NCI-H748 treated with DMSO at 0.1 percent for 48 hours (cell line): ENCODE measurements at places on chromosomes 12 and 14.

- no peak for DNase-seq
Observed at GRCh38 chr12:65184176-65184857, 14.9 kb downstream of the LEMD3 start.

DNA sequence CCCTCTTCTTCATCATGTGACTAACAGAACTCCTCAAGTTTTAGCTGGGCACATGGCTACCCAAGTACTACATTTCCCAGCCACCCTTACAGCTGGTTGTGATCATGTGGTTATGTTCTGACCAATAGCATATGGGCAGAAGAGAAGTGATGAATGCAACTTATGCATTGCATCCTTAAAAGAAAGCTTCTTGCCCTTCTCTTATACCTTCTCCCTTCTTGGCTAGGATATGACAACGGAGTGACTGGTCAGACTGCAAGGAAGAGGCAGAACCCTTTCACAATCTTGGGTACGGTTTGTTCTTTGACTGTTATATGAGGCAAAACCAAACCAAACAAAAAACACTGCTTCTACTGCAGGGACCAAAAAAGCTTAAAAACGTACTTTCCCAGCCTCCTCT, 66.5 kb upstream of the MAX start:
- no peak for DNase-seq

DNA sequence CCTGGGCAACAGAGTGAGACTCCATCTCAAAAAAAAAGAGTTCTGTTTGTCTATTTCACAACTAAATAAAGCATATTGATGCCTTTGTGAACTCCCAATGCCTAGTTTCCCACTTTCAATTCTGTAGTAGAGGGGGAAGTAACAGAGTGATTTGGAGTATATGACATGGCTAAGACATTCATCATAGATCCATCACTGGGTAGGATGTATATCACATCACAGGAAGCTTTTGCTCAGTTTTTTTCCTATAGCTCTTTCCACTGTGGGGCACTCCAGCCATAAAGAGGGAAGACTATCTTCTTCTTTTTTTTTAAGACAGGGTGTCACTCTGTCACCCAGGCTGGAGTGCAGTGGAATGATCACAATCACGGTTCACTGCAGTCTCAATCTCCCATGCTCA, 154.0 kb upstream of the BCL2L14 start:
- DNase-seq: no peak

DNA sequence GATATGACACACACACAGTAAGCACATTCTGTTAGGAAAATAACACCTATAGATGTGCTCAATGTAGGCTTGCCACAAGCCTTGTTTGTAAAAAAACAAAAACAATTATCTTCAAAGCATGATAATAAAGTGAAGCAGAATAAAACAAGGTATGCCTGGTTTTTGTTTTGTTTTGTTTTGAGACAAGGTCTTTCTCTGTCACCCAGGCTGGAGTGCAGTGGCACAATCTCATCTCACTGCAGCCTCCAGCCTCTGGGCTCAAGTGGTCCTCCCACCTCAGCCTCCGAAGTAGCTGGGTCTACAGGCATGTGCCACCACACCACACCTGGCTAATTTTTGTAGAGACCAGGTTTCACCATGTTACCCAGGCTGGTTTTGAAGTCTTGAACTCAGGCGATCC, 52.4 kb upstream of the MON2 start:
- DNase-seq: no peak

- DNase-seq: no peak
Observed at GRCh38 chr14:93047661-93048060, 68.1 kb downstream of the ITPK1 start.

- DNase-seq: no peak
Observed at GRCh38 chr12:106317406-106318082, 15.0 kb downstream of the TCP11L2 start.

GRCh38 chr12:68270358-68270757, 17.0 kb upstream of the IL22 start:
- DNase-seq: no peak

DNA sequence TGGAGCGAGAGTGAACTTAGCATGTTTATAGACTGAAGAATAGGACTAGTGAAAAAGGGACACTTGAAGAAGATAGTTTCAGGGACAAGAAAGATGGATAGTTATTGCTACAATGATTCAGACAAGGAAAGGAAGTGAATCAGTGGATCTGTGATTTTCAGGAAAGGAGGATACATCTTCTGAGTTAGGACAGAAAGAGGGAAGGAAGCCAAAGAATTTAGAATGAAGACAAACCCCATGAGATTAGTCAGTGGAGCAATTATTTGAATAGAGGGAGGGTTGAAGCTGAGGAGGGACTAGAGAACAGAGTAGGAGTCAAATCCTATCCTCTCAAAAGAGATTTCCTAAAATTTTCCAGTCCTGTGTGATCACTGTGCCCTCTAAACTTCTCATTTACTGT, 282.7 kb downstream of the AKAP6 start:
- DNase-seq: no peak

- DNase-seq: no peak
Observed at GRCh38 chr12:43728117-43728516, 30.5 kb downstream of the PUS7L start.

- DNase-seq: no peak
Observed at GRCh38 chr12:96514328-96514727, 25.0 kb downstream of the CFAP54 start.

GRCh38 chr14:72629534-72629933, 264.4 kb downstream of the DPF3 start:
- DNase-seq: no peak

- DNase-seq: no peak
Observed at GRCh38 chr12:32102234-32102633, 4.4 kb upstream of the BICD1 start.

DNA sequence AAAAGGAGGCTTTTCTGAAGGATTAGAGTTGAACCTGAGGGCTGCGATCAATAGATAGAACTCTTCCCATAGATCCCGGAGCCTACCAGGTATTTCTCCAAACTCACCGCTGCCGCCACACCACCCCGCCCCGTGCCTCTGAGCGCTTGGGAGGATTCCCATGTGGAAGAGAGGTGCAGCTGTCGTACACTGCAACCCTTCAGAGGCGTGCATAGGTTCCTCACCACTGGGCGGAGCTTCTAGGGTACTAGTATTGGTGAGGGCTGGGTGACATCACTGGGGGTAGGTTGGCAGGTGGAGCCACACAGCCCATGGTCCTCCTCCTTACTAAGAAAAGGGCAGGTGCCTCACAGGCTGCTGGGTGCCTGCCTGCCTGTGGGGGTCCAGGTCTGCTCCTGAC, 127.0 kb downstream of the TSPAN9 start:
- no peak for DNase-seq

DNA sequence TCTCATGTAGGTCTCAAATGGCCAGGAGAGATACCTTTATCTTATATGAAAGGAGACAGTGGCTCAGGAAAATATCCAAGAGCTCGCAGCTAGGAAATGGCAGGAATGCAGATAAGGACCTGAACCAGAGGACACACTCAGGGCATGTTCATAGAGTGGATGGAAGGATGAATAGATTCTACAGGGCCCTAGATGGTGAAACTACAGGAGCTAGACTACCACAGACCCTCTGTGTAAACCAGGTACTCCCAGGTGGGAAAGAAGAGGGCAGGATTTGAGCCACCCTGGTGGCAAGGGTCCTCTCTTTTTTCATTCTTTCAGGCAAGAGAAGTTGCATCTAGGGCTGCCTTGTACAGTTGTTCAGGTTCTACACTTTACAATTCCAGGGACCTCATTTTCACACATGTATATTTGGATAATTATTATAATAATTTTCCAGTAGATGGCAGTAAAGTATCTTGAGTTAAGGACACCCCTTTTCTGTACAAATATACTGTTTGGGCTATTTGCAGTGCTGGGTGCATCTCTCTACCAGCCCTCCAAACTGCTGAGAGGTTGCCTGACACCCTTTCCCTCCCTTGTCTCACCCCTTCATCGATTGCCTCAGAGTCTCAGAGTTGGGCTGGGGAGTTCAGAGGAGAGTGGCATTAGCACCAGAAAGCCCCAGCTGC, 10.5 kb upstream of the ZDHHC22 start:
- DNase-seq: peak; percentile 78

GRCh38 chr14:85487215-85487614, 42.7 kb upstream of the FLRT2 start:
- DNase-seq: no peak

DNA sequence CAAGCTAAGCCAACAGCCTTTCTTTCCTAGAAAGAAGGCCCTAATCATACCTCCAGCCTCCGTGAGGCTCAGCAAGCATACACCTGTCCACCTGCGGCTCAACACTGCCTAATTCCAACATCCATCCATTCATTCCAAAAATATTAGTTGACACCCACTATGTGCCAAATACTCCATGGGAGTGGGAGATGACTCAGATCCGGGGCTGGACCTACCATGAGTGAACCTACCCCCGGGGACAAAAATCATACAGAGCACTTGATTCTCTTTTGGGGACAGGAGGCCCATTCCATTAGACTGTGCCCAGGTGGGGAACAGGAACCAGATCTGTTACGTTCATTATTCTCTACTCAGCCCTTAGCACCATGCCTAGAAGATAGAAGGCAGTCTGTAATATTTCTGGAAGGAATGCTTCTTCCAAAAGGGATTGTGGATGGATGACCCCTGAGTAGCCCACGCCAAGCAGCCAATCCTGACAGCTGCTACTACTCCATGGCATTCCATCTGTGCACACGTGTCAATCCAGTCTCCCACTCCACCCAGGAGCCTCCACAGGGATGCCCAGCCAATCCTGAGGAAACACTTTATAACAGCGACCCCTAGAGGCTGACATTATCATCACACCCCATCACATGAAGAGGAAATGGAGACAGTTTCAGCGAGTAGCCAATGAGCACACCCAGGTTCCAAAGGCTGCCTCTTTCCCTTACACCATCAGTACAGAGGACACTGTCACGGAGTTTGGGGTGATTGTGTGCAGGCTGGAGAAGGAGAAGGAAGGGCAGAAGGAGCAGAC, 170.7 kb downstream of the ESRRB start:
- DNase-seq: peak; percentile 37

- no peak for DNase-seq
Observed at GRCh38 chr12:132158677-132159554, 14.7 kb downstream of the NOC4L start.

GRCh38 chr14:59333668-59334067, 131.5 kb downstream of the GPR135 start:
- no peak for DNase-seq

DNA sequence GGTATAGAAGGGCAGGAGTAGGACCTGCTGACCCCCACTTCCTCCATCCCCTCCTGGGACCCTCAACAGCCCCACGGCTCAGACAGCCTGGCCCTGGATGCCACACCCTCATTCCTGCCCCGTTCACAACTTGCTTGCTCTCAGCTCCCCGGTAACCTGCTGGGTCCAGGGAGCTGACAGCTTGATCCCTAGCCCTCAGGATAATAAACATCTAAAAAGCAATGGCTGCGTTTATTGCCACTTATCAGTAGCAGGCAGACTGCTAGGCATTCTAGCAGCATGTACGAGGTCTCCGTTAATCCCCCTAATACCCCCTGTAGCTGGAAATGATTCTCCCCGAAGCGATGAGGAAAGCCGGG, 24.3 kb upstream of the RPLP0 start:
- no peak for DNase-seq

- DNase-seq: no peak
Observed at GRCh38 chr12:128940974-128941373, 87.7 kb downstream of the GLT1D1 start.

GRCh38 chr12:76176940-76177339, 92.5 kb upstream of the NAP1L1 start:
- DNase-seq: no peak

GRCh38 chr12:47415054-47415453, 290.8 kb downstream of the RPAP3 start:
- no peak for DNase-seq

DNA sequence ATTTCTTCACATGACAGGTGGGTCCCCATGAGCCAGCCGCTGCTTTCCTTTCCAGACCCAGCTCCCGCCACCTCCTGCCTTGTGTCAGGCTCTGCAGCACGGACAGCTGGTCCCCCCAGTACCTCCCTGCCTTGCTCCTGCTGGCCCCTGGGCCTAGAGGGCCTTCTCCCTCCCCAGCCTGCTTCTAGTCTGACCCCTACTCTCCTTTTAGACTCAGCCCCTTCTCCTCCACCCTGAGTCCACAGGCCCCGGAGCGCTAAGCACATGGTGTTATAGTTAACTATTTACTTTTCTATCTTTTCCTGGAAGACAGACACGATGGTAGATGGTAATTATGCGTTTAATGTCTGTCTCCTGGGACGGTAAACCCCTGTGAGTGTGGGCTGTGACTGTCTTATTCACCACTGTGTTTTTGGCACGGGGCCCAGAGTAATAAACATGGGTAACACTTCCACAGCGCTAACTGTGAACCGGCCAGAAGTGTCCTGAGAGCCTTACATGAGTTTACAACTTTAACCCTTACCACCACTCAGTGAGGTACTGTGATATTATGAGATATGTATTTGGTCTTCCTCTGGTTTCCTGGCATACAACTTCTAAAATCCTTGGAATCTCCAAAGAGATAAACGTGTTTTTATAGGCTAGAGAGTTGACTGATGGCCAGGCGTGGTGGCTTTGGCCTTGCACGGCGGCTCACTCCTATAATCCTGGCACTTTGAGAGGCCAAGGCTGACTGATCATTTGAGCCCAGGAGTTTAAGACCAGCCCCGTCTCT, 41.2 kb downstream of the DGLUCY start:
- DNase-seq: peak; percentile 95

GRCh38 chr12:4104722-4105244, 168.8 kb upstream of the CCND2 start:
- no peak for DNase-seq

- no peak for DNase-seq
Observed at GRCh38 chr12:64004641-64005040, 160.1 kb downstream of the SRGAP1 start.

DNA sequence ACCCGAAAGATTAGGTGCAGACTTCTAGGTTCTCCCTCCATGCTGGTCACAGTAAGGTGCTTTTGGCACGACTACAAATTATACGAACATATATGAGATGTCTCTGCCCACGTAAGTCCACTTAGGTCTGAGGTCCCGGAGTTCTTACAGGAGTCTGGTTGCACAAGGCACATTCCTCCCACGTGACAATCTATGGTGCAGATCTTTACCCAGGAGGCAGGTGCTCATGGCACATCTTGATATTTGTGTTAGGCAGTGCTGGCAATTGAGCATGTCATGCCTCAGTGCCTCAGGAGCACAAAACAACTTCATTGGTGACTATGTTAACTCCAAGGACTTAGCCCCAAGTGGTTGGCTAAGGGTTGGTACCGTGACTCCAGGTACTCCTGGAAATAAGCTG, 92.0 kb upstream of the AMN1 start:
- no peak for DNase-seq

- no peak for DNase-seq
Observed at GRCh38 chr12:21771311-21771710, 3.2 kb downstream of the KCNJ8 start.

GRCh38 chr12:95143621-95144205, 70.3 kb upstream of the NR2C1 start:
- DNase-seq: no peak

GRCh38 chr12:26031827-26032226, 73.3 kb downstream of the RASSF8 start:
- DNase-seq: no peak
